Esophagus mucosa (tissue), 1 donor: ENCODE measurements at places on chromosomes 1 and 21.

GRCh38 chr21:41706263-41706639 lies 60.6 kb downstream of the RIPK4 start:
- ATAC-seq: no peak

- ATAC-seq: no peak
These were observed 22.3 kb downstream of the BLZF1 start for GRCh38 chr1:169390303-169390702.

DNA sequence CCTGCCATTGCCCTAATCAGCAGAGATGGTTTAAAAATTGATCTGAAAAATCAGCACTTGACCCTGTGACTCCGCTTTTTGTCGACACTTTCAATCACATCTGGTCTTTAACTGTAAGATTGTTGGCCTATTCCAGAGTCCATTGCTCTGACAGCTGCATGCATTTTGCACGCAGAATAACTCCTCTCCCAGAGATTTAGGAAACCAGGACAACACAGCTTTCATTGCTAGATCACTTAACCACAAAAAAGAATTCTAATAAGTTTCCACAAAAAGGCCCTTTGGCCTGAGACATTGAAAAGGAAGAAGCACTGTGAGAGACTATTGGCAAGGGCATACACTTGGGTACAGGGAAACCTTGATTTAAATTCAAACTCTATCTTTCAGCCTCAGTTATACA lies 373.1 kb downstream of the TGFB2 start:
- ATAC-seq: no peak

- no peak for ATAC-seq
These were observed 7.3 kb downstream of the PLEKHO1 start for GRCh38 chr1:150156868-150157603.

- no peak for ATAC-seq
These were observed 20.6 kb downstream of the CCDC190 start for GRCh38 chr1:162840250-162840839.

DNA sequence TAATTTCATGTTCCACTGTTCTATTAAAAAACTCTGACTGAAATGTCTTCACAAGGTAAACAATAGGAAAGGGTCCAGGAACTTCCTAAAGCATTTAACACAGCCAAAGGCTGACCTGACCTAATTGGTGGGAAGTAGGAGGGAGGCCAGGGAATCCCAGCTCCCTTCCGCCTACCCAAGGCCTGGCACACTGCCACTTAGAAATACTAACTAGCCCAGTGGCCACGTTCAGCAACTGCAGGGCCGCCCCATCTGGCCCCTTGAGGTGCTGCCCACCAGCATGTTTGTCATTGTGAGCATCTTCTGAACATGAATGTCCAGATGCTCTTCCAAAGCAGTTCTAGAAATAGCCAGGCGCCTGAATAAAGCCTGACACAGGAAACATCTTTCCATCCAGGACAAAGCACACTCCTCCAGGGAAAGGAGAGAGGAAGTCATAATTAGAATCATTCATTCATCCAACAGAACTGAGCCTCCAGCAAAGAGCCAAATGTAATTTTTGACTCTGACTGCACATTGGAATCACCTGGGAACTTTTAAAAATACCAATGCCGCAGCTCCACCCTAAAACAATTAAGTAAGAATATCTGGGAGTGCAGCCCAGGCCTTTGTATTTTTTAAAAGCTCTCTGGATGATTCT lies 44.6 kb upstream of the BCL9 start:
- peak; percentile 40 for ATAC-seq

- ATAC-seq: no peak
These were observed 911 bp downstream of the LMO4 start for GRCh38 chr1:87329526-87330056.

DNA sequence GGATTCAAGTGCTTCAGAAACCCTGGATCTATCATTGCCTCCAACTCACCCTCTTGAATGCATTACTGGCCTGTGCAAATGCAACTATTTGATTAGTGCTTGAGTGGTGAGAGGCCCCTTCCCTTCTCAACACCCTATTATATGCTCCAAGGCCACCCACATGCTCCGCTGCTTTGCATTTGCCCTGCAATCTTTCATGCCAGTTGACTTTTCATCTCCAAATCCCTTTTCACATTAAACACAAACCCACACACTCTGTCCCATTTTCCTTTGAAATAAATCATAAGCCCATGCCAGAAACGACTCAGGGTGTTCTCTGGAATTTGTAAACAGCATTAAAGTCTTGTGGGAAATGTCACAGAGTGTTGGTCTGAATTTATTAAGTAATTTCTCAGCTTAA lies 78.9 kb upstream of the CTTNBP2NL start:
- no peak for ATAC-seq

- ATAC-seq: no peak
These were observed 321.0 kb upstream of the LRRC7 start for GRCh38 chr1:69246710-69247109.

- ATAC-seq: no peak
These were observed 99.2 kb downstream of the TRIM11 start for GRCh38 chr1:228307218-228308023.

- ATAC-seq: no peak
These were observed 224.2 kb downstream of the NPHP4 start for GRCh38 chr1:5768014-5768413.

DNA sequence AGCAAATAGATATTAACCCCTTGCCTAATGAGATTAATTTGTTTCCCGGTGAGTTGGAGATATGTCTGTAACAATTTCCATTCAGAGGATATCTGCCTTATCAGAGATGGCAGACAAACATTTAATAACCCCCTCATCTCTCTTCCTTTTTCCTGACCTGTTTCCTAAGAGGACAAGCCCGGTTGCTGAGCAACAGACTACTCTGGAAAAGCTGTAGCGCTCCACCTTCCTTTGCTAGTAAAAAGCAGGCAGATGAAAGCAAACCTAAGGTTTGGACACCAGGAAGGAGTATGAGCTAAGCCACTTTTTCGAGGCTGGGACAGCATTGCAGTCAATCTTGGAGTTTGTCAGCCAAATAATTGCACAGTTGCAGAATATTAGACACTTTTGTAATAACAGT lies 82.4 kb downstream of the RGS21 start:
- ATAC-seq: no peak

- ATAC-seq: no peak
These were observed 89.9 kb downstream of the SGIP1 start for GRCh38 chr1:66623812-66624211.

- ATAC-seq: peak; percentile 25
These were observed 48.8 kb upstream of the RAP1A start for GRCh38 chr1:111570781-111571181.

- no peak for ATAC-seq
These were observed 569.6 kb upstream of the ADGRL2 start for GRCh38 chr1:81230983-81231728.

DNA sequence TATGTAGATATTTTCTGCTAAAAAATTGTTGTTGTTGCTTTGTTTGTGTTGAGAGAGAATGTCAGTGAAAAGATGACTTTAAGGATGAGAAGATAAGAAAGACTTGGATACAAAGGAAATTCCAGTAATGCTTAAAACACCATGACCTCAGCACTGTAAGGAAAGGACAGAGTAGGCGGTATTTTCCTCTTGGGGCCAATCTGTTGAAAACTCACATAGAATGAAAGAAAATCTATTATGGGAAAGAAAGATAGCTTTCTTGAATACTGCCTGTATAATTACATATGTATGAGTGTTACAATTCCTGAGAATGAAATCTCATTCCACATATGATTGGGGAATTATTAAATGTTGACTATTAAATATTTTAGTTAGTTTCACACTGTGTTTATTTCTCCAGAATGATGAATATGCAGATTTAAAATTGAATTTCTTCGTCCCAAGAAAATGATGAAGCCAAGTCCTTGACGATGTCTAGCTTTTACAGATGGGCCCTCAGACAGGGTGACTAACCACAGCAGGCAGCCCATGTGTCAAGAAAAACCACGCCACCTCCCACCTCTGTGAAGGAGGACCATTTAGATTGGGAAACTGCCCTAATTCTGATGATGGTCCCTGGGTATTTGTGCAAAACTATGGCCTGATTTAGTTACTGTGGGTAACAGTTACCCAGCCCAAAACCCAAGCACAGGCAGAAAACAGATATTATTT lies 49.7 kb upstream of the LMO4 start:
- ATAC-seq: no peak

DNA sequence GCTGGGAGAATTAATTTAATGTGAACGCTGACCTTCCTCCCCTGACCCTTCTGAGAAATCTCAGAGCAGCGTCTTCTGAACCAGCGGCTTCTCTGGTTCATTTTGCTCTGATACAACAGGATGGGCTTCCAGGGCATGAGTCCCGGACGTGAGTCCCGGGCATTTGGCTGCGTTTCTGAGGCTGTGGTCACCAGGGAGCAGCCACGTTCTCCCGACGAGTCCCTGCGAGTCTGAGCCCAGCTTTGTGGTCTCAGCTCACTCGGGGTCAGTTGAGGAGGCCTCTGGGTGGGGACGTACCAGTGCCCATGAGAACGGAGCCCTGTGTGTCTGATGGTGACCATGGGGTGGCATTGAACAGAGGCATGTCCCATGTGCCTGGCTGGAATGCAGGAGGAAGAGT lies 17.7 kb upstream of the OBSCN start:
- ATAC-seq: no peak

- ATAC-seq: no peak
These were observed 76.2 kb downstream of the C1orf21 start for GRCh38 chr1:184462990-184463389.

DNA sequence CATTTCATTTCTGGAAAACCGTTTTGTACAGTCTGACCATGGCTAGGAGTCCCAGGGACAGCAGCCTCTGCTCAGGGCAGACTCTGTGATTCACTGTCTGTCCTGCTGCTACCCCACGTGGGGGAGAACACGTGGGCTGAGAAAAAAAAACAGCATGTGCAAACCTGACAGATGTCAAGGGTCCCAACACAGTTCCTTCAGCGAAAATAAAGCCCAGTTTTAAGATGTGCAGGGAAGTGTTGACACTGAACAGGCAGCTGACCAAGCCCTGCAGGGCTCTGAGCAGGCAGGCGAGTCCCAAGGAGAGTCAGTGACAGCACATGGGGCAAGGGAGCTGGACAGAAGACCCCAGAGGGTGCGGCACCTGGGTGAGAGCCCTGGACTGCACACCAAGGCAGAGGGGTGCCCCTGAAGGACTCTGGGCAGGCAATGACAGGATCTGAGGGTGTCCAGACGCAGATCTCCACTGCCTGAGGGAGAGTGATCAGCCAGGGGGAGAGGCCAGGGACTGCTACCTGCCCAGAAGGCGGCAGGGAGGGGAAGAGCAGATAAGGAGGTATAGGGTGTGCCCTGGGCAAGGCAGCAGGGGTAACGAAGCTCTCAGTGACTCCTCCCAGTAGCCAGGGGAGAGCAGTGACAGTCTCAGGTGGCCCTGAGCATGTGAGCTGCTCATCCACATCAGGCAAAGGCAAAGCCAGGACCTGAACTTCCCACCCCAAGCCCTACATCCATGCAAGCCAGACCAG lies 5.1 kb upstream of the SPATC1L start:
- peak; percentile 27 for ATAC-seq

DNA sequence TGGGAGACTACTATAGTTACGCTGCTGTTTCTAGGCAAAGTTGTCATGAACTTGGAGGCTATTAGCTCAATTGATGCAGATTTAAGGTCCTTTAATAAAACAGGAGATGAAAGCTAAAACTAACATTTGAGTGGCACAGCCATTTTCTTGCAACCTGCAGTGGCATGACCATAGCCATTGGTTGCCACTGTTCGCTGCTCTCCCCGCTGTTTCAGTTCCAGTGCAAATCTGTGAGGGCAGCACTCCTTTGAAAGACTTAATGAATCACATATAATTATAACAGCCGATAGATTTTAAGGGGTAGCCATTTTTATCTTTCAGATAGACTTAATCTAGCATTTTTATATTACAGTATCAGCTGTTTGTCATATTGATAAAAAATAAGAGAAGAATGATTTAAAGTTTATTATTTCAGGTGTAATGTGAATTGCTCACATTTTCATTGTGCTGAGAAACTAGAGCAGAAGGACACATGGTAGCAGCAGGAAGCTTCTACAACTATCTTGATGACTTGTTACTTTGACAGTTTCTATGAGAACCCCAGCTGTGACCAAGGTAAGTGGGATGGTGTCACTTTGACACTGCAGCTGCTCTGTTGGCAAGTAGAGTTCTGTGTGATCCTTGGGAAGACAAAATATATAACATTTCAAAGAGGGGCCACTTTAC lies 203.7 kb downstream of the PLA2G4A start:
- no peak for ATAC-seq

DNA sequence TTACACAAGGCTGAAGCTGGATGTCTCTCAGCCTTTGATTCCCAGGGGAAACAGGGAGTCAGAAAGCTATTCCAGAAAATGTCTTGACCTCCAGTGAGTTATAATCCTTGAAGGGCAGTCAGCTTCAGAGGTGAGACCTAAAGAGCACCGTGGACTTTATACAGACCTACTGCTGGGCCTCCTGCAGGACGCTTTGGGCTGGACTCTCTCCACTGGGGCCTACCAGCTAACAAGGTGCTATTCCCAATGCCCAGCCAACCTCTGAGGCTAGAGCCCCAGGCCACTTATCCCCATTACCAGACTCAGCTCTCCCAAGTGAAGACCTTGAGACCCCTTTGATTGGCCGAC lies 6.6 kb downstream of the SETD4 start:
- ATAC-seq: no peak

- ATAC-seq: no peak
These were observed 25.3 kb upstream of the POFUT2 start for GRCh38 chr21:45313015-45313414.

GRCh38 chr1:221290669-221291068 lies 411.4 kb downstream of the HLX start:
- ATAC-seq: no peak

GRCh38 chr1:25245393-25245792 lies 1.9 kb downstream of the RSRP1 start:
- ATAC-seq: no peak

GRCh38 chr1:31216016-31216415 lies 23.7 kb downstream of the NKAIN1 start:
- peak; percentile 39 for ATAC-seq

DNA sequence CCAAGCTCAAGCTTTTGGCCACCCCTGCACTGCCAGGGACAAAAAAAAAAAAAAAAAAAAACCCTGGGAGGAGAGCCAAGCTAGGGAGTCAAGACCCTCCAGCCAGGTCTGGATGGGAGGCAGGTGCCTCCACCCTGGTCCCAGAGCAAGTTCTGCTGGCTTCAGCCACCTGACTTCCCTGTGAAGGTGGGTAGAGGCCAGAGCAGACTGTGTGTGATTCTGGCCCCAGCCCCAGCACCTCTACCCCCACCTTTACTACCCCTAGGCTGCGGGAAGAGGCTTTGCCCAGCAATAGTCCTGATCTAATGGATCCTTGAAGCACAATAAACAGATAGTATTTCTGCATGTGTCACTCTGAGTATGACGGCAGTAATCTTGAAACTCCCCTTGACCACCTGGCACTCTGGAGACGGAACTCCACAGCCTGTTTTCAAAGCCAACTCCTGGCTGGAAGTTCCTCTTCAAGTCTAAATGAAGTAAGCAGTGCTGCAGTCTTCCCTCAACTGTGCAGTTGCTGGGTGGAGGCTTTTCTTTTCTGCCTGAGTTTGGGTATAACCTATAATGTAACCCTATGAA lies 9.8 kb downstream of the PDZK1IP1 start:
- no peak for ATAC-seq
